Cardiac ventricle fibroblast (primary cell): ENCODE measurements at places on chromosomes 2 and 18. TPM values are rescaled to one million over a fixed set of nuclear protein-coding genes. Genes with fewer than 3 reads are reported as not detected.

KCNF1 gene
- not detected in 2 replicates for total RNA-seq

HOXD3 gene
- not detected in 2 replicates for total RNA-seq

NOL4 gene
- total RNA-seq: not detected in 2 replicates

AGXT gene
- total RNA-seq: not detected in 2 replicates

AQP12B gene
- total RNA-seq: not detected in 2 replicates

CXCR1 gene
- not detected in 2 replicates for total RNA-seq
